ENCODE measurements at places on chromosomes 6 and 20.

GRCh38 chr6:111973118-111973761 is 80.7 kb upstream of the CCN6 start:
- no peak for DNase-seq

DNA sequence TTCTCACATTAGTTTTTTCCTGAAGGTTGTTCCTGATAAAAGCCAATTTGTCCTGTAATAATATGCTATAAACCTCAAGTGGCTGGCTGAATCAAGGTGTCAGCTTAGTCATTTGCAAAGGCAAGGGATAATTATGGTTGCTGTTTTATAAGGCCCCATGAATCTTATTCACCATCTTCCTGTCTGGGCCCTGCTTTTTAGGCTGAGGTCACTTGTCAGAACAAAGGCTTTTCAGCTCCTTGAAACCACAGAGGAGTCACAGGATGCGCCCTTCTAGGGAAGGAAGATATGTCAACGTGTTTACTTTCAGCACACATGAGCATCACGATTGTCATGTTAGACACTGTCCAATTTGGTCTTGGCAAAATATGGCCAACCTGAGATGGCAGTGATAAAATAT is 64.8 kb upstream of the NAA20 start:
- no peak for DNase-seq

DNA sequence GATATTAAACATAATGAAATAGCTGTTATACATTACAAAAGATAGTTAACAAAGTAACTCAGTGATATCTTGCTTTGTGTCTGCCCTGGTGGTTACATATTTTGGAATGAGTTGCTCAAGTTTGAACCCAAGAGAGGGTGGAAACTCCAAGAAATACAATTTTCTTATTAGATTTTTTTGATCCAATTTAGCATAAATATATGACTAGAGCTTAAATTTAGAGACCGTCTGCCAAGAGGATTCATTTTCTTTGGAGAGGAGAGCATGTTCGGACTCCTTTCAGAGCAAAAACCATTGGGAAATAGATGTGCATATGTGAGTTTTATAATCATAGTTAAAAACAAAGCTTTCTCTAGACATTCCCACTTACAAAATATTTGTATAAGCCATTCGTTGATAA is 353.4 kb downstream of the EPM2A start:
- no peak for DNase-seq

DNA sequence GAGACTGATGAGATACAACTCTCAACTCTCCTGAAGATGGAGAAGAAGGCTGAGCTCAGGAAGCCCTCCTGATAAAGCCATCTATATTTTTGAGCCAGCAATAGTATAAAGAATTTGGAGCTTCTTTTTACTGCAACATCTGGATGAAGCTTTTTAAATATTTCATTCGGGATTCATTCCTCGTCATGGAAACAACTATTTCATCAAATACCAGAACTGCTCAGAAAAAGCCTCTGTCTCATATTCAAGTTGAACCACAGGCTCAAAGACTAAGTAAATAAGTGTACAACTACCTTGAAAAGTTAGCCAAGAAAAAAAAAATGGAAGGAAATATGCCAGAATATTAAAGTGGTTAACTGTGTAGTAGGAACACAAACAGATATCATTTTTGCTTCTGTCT is 37.8 kb downstream of the PTPRT start:
- no peak for DNase-seq

- DNase-seq, result no peak
Measured at GRCh38 chr6:31576897-31577578, 1.7 kb downstream of the TNF start.

- DNase-seq, result no peak
Measured at GRCh38 chr6:46136831-46137230, 7.0 kb downstream of the ENPP4 start.

- no peak for DNase-seq
Measured at GRCh38 chr6:43708860-43709653, 21.5 kb upstream of the MRPS18A start.

- DNase-seq, result no peak
Measured at GRCh38 chr6:95923518-95923917, 92.3 kb upstream of the FUT9 start.

DNA sequence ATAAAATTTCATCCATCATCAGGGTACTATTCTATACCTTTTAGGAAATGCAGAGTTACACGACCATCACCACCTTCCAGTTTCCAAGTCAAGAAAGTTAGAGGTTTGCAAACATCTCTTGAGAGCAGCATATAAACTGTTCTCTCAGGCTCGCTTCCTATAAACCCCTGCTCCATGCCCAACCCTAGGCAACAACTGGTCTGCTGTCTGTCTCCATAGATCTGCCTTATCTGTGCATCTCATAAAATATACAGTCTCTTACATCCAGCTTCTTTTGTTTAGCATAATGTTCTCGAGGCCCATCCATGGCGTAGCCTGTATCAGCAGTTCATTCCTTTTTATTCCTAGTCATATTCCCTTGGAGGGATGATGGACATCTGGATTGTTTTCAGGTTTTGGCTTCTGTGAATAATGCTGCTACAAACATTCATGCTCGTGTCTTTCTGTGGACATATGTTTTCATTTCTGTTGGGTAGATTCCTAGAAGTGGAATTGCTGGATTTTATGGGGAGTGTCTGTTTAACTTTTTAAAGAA is 6.1 kb downstream of the PTPRT start:
- no peak for DNase-seq

- no peak for DNase-seq
Measured at GRCh38 chr6:144617191-144617590, 332.1 kb downstream of the UTRN start.

DNA sequence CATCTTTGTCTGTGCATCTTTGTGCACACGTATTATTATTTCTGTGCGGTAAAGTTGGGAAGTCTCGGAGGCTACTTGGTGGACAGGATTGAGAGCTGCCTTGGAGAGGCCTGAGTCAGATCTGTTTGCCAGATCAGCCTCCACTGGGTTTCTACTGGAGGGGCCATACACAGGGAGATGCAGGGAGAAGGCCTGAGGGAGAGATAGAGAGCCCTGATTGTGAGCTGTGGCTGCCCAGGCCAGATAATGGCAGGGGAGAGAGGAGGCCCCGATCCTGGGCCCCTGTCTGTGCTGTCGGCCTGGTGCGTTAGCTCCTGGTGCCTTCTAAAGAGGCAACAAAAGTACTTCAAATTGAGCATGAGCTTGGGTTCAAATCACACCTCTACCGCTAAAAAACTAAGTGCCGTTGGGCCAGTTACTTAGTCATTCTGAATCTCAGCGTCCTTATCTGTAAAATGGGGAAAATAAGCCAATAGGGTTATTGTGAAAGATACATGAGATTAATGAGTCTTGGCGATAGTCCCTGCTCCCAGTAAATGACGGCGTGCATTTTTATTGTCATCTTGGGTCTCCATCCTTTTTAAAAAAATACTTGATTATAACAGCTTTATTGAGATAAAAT is 27.6 kb upstream of the ADA start:
- no peak for DNase-seq
